ENCODE measurements at places on chromosomes 4 and X. TPM values are rescaled to one million over a fixed set of nuclear protein-coding genes. Genes with fewer than 3 reads are reported as not detected.

GRCh38 chr4:149709640-149710039 is 106.0 kb downstream of the IQCM start:
- DNase-seq = no peak

DNA sequence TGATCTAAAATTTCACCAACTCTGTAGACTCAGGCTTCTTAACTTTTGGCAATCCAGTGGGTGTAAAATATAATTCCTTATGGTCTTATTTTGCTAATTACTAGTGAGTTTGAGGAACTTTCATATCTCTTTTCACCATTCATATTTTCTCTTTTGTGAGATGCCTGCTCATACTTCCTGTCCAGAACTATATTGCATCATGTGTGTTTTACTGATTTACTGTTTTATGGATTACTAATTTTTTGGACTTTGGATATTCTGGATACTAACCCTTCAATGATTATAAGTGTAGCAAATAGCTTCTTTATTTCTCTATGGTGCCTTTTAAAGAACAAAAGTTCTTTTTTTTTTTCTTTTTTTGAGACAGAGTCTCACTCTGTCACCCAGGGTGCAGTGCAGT is 20.6 kb downstream of the GSX2 start:
- DNase-seq = no peak

DNA sequence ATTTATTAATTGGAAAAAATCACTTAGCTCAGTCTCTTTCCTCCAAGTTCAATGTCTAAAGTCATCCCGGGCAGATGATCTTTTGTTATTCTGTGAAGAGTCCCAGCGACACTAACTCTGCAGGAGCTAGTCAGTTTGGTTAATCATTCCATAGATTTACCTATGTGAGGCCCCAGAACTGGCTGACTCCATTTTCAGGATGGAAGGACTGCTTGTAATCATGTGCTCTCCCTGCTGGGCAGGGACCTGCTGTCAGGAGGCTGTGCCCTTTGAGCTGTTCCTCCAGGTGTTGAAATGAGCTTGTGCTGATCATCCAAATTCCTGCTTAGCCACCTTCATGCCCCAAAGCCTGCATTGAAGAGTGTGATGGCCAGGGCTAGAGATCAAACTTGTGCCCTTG is 169.8 kb downstream of the NHS start:
- no peak for DNase-seq

GRCh38 chr4:107519053-107519452 is 201.0 kb downstream of the PAPSS1 start:
- DNase-seq = no peak

GRCh38 chrX:138711399-138712347 is at the start of gene FGF13:
Gene FGF13, minus strand, starts transcription at chrX:138711717. Its CDS starts 714 bp downstream, at chrX:138711003.
- peak; percentile 50 for DNase-seq

DNA sequence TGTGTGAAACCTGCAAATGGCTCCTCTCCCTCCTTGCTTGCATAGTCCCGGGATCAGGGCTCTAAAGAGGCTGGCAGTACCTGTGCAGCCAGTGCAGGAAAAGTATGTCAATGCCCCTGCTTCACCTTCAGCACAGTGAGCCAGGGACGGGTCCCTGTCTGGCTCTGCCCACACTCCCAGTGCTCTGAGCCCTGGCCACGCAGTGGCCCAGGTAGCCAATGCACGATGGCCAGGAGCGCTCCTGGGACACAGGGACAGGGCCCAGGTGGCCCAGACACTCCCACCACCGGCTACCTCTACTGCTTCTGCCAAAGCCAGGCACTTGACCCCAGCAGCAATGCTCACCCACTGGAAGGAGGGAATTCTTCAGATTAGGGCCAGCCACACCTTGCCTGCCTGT is 68.0 kb upstream of the MAGEA10 start:
- DNase-seq = no peak

DNA sequence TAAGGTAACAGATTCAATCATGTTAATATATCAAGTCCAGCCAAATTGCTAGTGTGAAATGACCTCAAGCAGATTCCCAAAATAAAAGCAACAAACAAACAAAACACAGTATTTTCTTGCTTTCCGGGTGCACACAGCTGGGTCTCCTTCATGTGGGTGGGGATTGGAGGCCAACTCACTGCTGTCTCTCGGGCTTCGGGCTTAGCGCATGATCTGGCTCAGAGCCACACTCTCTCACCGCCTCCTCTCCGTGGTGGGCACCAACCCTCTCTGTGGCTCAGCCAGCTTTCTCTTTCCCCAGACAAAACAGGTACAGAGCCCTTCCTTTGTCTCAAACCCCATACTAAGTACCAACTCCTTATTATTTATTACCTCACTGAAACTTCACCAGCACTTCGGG is 2.9 kb upstream of the REELD1 start:
- no peak for DNase-seq

DNA sequence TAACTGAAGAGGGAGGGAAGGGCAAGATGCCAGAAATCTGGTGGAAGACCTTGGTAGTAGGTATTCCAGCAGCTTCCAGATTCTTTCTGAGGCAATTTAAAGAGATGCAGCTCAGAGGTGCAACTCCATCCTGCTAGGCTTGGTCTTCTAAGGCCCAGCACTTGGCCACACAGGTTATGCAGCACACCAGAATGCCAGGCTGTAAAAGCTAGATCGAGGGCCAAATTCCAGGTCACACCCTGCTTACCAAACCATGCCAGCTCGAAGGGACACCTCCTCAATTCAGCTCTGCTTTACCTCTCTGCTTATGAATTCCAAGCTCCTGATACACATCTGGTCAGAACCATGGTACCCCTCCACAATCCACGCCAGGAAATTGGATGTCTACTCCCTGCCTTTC is 19.8 kb upstream of the ATXN3L start:
- DNase-seq = no peak

The SYTL5 gene
- not detected for total RNA-seq

The JCHAIN gene
- not detected for total RNA-seq
